ENCODE measurements at places on chromosomes 5 and 9.

GRCh38 chr5:56290378-56291078 is 57.4 kb upstream of the ANKRD55 start:
- no peak for DNase-seq

DNA sequence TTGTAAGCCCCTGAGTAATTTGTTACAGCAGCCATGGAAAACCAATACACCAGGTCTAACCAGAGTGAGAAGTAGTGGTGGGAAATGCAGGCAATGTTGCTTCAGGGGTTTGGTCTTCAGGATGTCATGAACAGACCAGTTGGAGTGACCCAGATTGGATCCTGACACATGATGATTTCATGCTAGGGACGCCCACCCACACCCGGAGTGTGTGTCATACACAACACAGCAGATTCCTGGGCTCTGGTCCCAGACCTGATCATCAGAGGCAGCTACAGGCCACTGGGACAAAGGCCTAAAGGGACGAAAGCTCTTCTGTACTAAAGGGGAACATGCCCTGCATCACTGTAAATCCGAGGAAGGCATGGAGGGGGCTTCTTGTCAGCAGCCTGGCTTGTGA is 194.2 kb downstream of the NSG2 start:
- no peak for DNase-seq

DNA sequence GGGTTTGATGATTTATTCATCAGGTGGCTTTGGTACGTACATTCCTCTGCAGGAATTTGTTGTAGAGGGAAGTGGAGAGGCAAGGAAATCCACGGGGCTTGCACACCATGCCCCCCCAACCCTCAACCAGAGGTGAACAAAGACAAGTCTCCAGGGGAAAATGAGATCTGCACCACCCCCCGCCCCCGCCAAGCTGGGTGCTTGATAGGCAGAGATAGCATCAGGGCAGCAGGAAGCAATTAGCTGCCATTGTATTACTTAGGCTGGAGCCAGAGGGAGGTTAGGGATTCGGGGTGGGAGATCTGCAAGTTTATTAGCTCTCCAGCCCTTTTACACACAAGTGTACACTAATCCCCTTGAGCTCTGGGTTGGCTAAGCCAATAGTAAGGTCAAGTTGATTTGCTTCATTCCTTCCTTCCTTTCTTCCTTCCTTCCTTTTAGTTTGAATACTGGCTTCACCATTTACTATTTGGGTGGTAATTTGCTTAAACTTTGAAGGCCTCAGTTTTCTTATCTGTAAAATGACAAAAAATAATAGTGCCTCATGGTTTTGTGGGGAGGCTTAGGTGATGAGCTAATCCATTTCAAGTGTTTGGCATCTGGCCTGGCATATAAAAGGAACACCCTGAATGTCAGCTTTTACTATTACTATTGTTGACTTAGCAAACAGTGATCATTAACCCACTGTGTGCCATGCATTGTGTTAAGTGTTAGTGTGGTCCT is 34.1 kb downstream of the SPRY4 start:
- DNase-seq: no peak

GRCh38 chr5:170293273-170293672 is 4.3 kb downstream of the LCP2 start:
- DNase-seq: no peak

- no peak for DNase-seq
These were observed 203.5 kb upstream of the DAPK1 start for GRCh38 chr9:87294126-87294525.

- DNase-seq: no peak
These were observed 800.8 kb upstream of the TYRP1 start for GRCh38 chr9:11892401-11892800.

DNA sequence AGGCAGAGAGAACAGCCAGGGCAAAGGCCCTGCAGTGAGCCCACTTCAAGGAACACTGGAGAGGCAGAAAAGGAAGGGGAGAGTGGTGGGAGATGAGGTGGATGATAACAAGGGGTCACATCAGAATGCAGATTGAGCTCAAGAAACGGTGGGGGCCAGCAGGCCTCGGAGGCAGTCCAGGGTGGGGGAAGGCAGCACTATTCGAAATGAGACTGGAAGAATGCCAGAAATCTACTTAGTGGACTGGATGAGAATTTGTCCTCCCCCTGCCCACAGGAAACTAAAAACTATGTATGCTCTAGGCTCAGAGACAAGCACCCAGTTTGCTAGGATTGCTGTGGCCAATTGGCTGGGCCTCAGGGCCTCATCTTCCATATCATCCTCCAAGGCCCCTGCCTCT is 148.7 kb downstream of the ADAMTS12 start:
- DNase-seq: no peak

DNA sequence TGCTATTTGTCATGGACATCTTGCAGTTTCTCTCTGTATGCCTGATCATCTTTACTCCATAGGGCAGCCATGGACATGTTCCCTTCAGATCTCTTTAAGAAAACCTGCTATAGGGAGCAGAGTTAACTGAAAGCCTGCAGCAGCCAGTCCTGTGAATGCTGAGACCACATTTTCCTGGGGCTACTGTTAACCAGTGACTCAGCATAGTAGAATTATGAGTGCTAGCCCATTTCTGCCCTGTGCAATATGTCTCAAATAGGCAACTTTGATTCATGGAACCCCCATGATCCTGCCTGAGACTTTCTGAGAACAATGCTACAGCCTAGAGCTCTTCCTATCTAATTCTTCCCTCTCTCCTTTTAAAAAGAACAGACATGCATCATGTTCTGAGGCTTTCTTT is 624.2 kb downstream of the CHSY3 start:
- no peak for DNase-seq

DNA sequence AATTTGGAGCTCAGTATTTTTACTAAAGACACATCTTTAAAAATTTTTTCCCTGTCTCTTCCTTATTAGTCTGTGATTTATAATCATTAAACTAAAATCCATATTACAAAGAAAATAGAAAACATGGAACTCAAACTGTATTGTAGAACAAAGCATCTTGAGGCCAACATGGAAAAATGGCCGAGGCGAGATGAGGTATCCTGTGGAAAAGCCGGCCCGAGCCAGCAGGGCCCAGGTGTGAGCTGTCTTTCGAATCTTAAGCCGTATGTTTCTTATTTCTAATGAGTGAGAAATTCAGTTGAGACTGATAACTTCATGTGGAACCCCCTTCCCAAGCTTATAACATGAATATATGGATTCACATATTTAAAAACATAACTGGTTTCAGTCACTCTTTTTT is 170.4 kb upstream of the OTULINL start:
- no peak for DNase-seq

DNA sequence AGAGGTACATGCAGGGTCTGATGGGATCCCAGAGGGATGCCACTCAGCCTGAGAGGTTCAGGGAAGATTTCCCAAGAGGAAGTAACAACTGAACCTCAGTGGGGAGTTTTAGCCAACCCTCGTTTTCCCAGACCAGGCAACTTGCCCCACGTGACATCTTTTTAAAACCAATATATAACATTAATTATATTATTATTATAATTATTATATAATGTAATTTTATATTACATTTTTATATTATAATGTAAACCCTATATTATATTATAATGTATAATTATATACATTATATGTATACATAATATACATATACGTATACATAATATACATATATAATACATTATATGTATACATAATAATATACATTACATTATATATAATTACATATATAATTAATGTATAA is 62.8 kb upstream of the WWC1 start:
- no peak for DNase-seq

GRCh38 chr9:115411516-115411915 is 293.6 kb upstream of the TNC start:
- no peak for DNase-seq

DNA sequence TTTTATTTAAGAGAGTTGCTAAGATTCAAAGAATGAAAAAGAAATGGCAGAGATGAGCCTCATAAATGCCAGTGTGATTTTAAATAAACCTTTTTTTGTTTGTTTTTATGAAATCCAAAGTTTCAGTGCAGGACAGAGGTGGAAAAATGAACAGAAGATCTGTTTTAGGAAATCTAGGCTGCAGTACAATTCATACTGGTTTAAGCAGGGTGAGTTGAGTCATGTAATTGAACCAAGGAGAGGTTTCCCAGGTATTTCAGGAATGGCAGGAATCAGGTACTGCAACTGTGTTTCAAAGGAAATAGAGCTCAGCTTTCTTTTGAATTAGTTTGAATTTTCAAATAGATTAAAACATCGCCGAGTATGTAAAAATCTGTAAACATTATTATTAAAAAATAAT is 3.0 kb upstream of the ANKRD31 start:
- no peak for DNase-seq

DNA sequence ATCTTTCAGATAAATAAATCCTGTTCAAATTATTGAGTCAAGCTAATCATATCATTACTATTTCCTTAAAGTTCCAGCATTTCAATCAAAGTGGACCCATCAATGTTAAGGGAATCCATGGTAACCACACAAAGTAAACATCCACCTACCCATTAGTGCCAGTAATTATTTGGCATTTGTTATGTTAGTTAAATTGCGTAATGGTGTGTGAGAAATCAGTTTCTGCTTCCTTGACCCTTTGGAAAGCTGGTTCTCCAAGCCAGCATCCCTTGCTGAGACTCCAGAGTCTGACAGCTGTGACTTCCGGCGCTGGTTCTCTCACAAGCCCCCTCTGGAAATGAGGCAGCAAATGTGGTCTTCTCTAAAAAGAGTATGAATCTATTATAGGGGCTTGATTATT is 308.6 kb upstream of the EFNA5 start:
- DNase-seq: no peak

- DNase-seq: no peak
These were observed 73.7 kb downstream of the SLC1A3 start for GRCh38 chr5:36680066-36680465.

DNA sequence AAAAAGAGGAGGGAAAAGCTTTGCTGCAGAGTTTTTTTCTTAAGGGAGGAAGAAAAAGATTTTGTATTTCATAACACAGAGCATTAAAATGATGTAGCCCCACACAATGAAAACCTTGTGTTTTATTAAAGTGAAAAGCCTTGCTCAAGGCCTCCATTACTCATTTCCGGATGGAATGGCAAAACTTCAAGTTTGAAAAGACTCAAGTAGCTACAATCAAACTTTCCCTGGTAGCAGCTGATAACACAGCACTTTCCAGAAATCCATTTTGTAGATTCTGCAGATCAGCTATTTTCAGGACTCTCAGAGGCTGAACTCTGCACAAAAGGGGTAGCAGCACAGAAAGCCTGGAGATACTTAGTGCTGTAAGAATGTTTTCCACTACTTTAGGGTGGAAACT is 374.8 kb downstream of the NFIB start:
- no peak for DNase-seq

DNA sequence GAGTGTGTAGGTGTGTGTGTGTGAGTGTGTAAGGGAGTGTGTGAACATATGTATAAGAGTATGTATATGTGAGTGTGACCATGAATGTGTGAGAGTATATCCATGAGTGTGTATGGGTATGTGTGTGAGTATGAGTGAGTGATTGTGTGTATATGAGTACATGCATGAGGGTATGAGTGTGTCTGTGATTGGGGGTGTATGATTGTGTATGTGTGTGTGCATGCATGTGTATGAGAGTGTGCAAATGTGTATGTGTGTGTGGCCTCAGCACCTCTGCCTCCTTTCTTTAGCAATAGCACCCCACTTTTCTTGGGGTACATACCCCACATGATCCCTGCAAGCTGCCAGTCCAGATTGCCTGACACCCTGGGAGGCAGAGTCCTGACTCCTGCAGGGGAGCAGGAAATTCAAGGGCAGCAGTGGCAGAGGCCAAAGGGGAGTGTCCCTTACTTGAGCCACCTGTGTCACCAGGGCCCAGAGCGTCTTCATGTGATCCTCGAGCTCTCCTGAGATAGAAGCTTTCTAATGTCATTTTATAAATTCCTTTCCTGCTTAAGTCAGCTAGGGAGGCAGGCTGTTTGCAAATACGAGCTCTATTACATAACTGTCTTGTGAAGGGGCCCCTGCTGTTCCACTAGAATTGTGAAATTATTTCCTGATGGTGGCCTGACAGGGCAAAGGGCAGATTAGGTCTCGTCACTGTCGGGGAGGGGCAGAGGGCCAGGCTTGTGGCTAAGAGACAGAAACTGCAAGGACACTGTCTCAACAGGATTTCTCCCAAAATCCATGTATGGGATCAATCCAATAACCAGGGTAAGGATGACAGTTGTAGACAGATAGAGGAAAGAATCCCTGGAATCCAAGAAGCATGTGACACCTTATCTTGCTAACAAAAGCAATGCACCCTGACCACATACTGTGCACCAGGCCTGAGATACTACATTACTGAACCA is 389.1 kb downstream of the GADD45G start:
- DNase-seq: no peak

DNA sequence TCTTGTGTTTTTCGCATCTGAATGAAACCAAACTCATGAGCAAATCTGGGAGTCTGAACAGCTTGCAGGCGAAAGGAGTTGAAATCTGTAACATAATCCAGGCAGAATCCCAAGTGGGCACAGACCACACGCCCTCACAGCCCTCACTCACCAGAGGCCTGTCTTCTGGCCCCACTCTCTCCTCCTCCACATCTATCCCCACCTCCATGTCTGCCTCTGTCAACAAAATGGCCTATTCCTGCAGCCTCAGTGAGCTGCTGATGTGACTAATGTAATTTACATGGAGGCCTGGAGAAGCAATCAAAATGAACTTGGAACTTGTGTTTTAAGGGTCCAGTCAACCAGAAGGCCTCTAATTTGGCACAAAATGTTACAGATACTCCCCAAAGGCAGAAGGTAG is 136.6 kb downstream of the GNA14 start:
- no peak for DNase-seq
